ENCODE measurements at places on chromosomes 1 and 21. TPM values are rescaled to one million over a fixed set of nuclear protein-coding genes. Genes with fewer than 3 reads are reported as not detected.

Gene HSPG2
- total RNA-seq, result 4.5 TPM

Gene ABCA4
- total RNA-seq, result 0.82 TPM

Gene VPS45
- total RNA-seq, result 70.1 TPM

Gene TNNT2
- total RNA-seq, result not detected

Gene MXRA8
- total RNA-seq, result 10.2 TPM

Gene ZNF683
- total RNA-seq, result not detected

Gene ZBTB7B
- total RNA-seq, result 0.82 TPM

Gene RGS16
- total RNA-seq, result 1.6 TPM
